ENCODE measurements at places on chromosomes 16 and 17.

- H3K27me3 ChIP-seq: peaks cover 9% of the 10 kb centered on the region
- H3K36me3 ChIP-seq: no peaks in the 10 kb centered on the region
- no peak overlapping the region for H3K4me3 ChIP-seq
- H3K27ac ChIP-seq: no peak overlapping the region
- DNase-seq: no peak
Observed at GRCh38 chr17:16473044-16474011, 18.7 kb downstream of the LRRC75A start.

- no peaks in the 10 kb centered on the region for H3K27me3 ChIP-seq
- no peaks in the 10 kb centered on the region for H3K4me1 ChIP-seq
- no peak overlapping the region for H3K27ac ChIP-seq
- no peak overlapping the region for H3K4me3 ChIP-seq
Observed at GRCh38 chr17:61064087-61064951, 335.3 kb upstream of the TBX2 start.

GRCh38 chr17:79966681-79967080 lies 69.0 kb downstream of the TBC1D16 start:
- no peak overlapping the region for H3K4me3 ChIP-seq
- no peaks in the 10 kb centered on the region for H3K27me3 ChIP-seq
- no peaks in the 10 kb centered on the region for H3K36me3 ChIP-seq
- no peak overlapping the region for H3K27ac ChIP-seq
- H3K4me1 ChIP-seq: peaks cover 7% of the 10 kb centered on the region

DNA sequence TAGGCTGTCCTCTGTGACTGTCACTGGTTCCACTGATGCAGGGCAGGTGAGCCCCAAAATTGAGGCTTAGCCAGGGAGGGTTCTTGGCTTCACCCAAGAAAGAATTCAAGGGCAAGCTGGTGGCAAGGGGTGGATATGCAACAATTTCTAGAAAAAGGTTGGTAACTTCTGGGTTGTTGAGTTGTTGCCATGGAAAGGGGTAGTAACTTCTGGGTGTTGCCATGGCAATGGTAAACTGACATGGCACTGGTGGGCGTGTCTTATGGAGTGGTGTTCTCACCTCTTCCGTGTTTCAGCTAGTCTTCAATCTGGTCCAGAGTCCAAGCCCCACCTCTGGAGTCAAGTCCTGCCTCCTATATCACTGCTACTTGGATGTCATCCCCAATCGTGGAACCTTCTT lies 9.5 kb upstream of the GUCY2D start:
- H3K4me1 ChIP-seq: peaks cover 17% of the 10 kb centered on the region
- no peak for DNase-seq
- H3K27me3 ChIP-seq: no peaks in the 10 kb centered on the region
- no peaks in the 10 kb centered on the region for H3K36me3 ChIP-seq

DNA sequence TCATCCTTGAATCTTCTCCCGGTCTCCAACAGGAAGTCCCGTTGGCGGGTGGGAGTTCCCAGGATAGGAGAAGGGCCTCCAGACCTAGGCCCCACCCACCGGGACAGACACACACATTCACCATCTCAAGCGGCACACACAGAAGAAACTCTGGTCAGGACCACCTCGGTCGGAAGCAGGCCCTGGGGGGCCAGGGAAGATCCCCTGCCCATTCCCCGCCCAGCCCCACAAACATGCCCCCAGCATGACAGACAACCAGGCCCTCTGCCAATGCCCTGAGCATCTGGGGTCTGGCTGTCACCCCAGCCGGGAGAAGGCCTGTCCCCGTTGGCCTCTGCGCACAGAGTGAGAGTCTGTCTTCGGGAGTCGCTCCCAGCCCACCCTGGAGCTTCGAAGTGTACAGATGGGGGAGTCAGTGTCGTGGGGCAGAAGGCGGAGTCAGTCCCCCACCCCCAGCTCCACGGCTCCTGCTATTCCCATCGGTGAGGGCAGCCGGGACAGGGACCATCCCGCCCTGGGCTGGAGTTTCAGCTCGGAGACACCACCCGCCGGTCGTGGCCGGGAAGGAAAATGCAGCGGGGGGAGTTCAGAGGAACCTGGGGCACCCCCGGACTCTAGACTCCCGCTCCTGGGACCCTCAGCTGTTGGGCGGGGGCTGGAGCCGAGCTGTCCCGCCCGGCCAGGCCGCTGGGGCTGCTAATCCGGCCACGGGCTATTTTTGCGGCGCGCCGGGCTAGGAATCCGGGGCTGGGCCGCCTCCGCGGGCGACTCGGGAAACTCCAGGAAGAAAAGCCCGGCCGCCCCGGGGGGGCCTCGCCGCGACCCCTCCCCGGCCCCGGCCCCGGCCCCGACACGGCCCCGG lies 660 bp downstream of the RHBDF1 start:
- H3K27ac ChIP-seq: peak overlapping the region; percentile 74
- peak overlapping the region; percentile 84 for H3K4me3 ChIP-seq
- H3K36me3 ChIP-seq: peaks cover 3% of the 10 kb centered on the region
- H3K4me1 ChIP-seq: peaks cover 30% of the 10 kb centered on the region
- no peaks in the 10 kb centered on the region for H3K27me3 ChIP-seq
- no peak for DNase-seq

- peaks cover 30% of the 10 kb centered on the region for H3K36me3 ChIP-seq
- H3K27me3 ChIP-seq: no peaks in the 10 kb centered on the region
- no peak for DNase-seq
- peaks cover 3% of the 10 kb centered on the region for H3K4me1 ChIP-seq
- H3K27ac ChIP-seq: peak overlapping the region; percentile 10
Observed at GRCh38 chr17:21296097-21297025, 11.8 kb downstream of the MAP2K3 start.

GRCh38 chr17:63775420-63775819 lies 1.4 kb downstream of the DDX42 start:
- no peaks in the 10 kb centered on the region for H3K27me3 ChIP-seq
- H3K36me3 ChIP-seq: peaks cover 16% of the 10 kb centered on the region
- H3K4me1 ChIP-seq: peaks cover 29% of the 10 kb centered on the region
- peak overlapping the region; percentile 99 for H3K27ac ChIP-seq
- peak overlapping the region; percentile 96 for H3K4me3 ChIP-seq

GRCh38 chr16:22144520-22144919 lies 17.8 kb upstream of the SDR42E2 start:
- no peaks in the 10 kb centered on the region for H3K36me3 ChIP-seq
- H3K27me3 ChIP-seq: peaks cover 7% of the 10 kb centered on the region
- no peak overlapping the region for H3K27ac ChIP-seq
- no peak overlapping the region for H3K4me3 ChIP-seq

DNA sequence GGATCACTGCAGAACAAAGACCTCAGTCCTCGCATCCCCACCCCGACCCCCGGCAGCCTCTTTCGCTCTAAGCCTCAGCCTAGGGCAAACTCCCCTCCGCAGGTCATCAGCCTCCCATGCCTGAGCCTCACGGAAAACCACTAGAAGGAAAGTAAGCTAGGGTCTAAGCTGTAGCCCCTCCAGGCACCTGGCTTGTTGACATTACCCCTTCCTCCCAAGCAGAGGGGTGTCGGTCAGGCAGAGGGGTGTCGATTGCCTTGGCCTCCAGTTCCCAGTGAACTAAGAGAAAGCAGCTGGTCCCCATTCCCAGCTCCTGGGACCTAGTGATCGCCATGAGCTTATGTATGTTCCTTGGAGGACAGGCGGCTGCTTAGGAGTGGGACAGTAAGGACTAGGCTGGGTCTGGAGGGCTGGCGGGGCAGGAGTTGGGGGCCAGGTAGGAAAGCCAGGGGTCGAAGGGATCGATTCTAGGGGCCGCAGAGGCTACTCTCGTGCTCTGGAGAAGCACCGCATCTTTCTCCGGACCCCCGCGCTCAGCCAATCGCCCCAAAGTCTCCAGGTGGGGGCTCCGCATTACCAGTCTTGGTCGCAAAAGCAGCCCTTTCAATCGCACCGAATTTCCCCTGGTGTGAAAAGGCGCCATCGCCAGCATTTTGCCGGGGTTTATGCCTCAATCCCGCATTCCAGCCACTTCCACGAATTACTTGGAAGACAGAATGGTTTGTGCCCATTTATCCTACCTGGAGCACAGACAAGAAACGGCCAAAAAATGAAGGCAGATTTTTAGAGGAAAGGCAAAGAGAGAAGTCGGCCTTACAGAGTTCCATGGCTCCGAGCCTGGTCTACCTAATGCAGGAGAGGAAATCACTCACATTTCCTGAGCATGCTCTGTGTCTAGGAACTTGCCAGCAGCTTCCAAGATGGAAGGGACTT lies 21.3 kb upstream of the HOXB13 start:
- H3K27ac ChIP-seq: no peak overlapping the region
- no peak for DNase-seq
- no peak overlapping the region for H3K4me3 ChIP-seq
- H3K36me3 ChIP-seq: no peaks in the 10 kb centered on the region
- no peaks in the 10 kb centered on the region for H3K4me1 ChIP-seq

GRCh38 chr17:78379131-78379491 lies 662 bp downstream of the PGS1 start:
- DNase-seq: no peak
- peak overlapping the region; percentile 87 for H3K4me3 ChIP-seq
- peak overlapping the region; percentile 97 for H3K27ac ChIP-seq
- peaks cover 5% of the 10 kb centered on the region for H3K36me3 ChIP-seq
- H3K4me1 ChIP-seq: peaks cover 54% of the 10 kb centered on the region

DNA sequence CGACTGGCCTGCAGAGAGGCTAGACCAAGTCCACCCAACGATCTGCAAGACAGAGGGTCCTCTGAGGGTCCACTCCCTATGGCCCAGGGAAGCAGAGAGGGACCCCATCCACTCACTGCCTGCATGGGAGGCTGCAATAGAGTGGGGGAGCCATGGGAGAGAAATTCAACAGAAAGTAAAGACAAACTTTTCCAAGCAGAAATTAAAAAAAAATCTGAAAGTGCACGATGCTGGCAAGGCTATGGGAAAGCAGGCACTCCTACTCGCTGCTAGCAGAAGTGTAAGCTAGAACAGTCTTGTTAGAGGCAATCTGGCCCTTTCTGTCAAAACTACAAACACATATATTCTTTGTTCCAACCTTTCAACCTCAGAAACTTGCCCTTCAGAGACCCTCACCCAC lies 85.4 kb downstream of the GAS7 start:
- H3K4me1 ChIP-seq: peaks cover 15% of the 10 kb centered on the region
- H3K27ac ChIP-seq: no peak overlapping the region
- H3K36me3 ChIP-seq: no peaks in the 10 kb centered on the region
- H3K27me3 ChIP-seq: no peaks in the 10 kb centered on the region

DNA sequence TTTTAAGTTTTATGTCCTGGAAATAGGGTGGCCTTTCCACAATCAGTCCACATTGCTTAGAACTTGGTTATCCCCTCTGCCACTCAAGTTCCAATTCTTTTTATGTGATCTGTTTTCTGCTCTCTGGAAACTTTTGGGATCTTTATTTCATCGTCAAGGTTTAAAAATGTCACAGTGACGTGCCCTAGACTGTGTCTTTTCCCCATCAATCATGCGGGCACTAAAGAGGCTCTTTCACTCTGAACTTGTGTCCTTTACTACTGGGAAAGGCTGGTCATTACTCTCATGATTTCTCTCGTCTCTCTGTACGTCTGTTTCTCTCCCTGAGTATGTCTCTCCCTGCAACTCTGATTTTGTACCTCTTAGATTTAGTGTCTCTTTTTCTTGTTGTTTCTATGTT lies 189.8 kb upstream of the AXIN2 start:
- H3K4me3 ChIP-seq: no peak overlapping the region
- no peak overlapping the region for H3K27ac ChIP-seq
- H3K4me1 ChIP-seq: peaks cover 19% of the 10 kb centered on the region
- DNase-seq: no peak

GRCh38 chr16:27685807-27686206 lies 135.9 kb downstream of the KATNIP start:
- peaks cover 13% of the 10 kb centered on the region for H3K36me3 ChIP-seq
- H3K27ac ChIP-seq: no peak overlapping the region
- no peaks in the 10 kb centered on the region for H3K27me3 ChIP-seq
- H3K4me3 ChIP-seq: no peak overlapping the region
- DNase-seq: no peak

DNA sequence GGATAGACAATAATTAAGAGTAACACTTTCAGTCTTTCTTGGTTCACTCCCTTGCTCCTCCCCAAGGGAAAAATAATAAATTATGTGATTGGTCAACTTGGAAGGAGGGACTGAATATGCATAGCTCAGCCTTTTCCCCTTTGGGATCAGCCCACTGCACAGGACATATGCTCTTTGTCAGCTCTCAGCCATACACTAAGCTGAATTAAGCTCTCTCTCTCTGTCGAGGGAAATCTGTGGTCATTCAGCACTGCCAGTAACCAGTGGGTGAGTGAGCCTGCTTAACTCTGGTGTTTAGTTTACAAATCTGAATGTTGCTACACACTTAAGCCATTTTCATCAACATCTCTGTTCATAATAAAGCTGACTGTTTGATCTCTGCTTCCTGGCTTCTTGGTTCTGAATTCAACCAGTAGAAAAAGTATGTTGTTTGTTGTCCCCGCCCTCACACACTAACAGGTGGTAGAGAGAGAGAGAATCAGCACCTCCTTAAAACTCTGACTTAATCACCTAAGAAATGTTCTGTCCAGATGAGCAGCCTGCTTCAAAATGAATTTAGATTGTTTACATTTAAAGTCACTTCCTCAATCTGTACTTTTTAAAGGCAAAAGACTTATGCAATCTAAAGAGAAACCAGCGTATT lies 102.3 kb upstream of the C17orf78 start:
- DNase-seq: no peak
- no peak overlapping the region for H3K4me3 ChIP-seq
- H3K4me1 ChIP-seq: peaks cover 9% of the 10 kb centered on the region

GRCh38 chr17:60311936-60312335 lies 80.0 kb downstream of the USP32 start:
- no peaks in the 10 kb centered on the region for H3K4me1 ChIP-seq
- no peaks in the 10 kb centered on the region for H3K36me3 ChIP-seq
- H3K4me3 ChIP-seq: no peak overlapping the region
- no peak overlapping the region for H3K27ac ChIP-seq
- DNase-seq: no peak

- H3K36me3 ChIP-seq: no peaks in the 10 kb centered on the region
- no peaks in the 10 kb centered on the region for H3K4me1 ChIP-seq
- DNase-seq: no peak
Observed at GRCh38 chr17:62163847-62164246, 98.8 kb upstream of the MED13 start.

- H3K4me1 ChIP-seq: peaks cover 3% of the 10 kb centered on the region
- no peak overlapping the region for H3K27ac ChIP-seq
- no peaks in the 10 kb centered on the region for H3K36me3 ChIP-seq
- DNase-seq: no peak
Observed at GRCh38 chr17:50620237-50620636, 14.4 kb upstream of the ABCC3 start.

GRCh38 chr17:71919186-71919585 lies 201.6 kb upstream of the SOX9 start:
- H3K4me3 ChIP-seq: no peak overlapping the region
- no peak overlapping the region for H3K27ac ChIP-seq
- H3K36me3 ChIP-seq: no peaks in the 10 kb centered on the region
- DNase-seq: no peak
- H3K4me1 ChIP-seq: peaks cover 31% of the 10 kb centered on the region

- no peak for DNase-seq
- peaks cover 60% of the 10 kb centered on the region for H3K27me3 ChIP-seq
- H3K4me1 ChIP-seq: peaks cover 3% of the 10 kb centered on the region
- H3K4me3 ChIP-seq: no peak overlapping the region
Observed at GRCh38 chr17:82370471-82371332, 863 bp upstream of the UTS2R start.

GRCh38 chr17:20852990-20853370 lies 189.8 kb downstream of the USP22 start:
- no peak for DNase-seq
- peaks cover 12% of the 10 kb centered on the region for H3K4me1 ChIP-seq
- H3K27me3 ChIP-seq: peaks cover 13% of the 10 kb centered on the region
- no peak overlapping the region for H3K4me3 ChIP-seq
- H3K36me3 ChIP-seq: no peaks in the 10 kb centered on the region

GRCh38 chr17:57892146-57892819 lies 42.4 kb upstream of the MRPS23 start:
- DNase-seq: no peak
- H3K27ac ChIP-seq: peak overlapping the region; percentile 72
- H3K4me1 ChIP-seq: peaks cover 33% of the 10 kb centered on the region
- H3K4me3 ChIP-seq: no peak overlapping the region

Measured in keratinocyte (primary cell).